ENCODE measurements at places on chromosomes 11 and 22. TPM values are rescaled to one million over a fixed set of nuclear protein-coding genes. Genes with fewer than 3 reads are reported as not detected.

The POU2AF2 gene
- not detected for total RNA-seq

The ARHGEF12 gene
- 12.9 TPM for total RNA-seq

The ASRGL1 gene
- 1.3 TPM for total RNA-seq

The BTBD18 gene
- total RNA-seq: not detected

The ACRV1 gene
- not detected for total RNA-seq

The A4GALT gene
- not detected for total RNA-seq

Measured in activated T-helper 17 cell treated with anti-CD3 and anti-CD28 coated beads, Interleukin-2, amount 50 U/mL, for 72 hours (primary cell).